ENCODE measurements at places on chromosomes 2 and 18.

DNA sequence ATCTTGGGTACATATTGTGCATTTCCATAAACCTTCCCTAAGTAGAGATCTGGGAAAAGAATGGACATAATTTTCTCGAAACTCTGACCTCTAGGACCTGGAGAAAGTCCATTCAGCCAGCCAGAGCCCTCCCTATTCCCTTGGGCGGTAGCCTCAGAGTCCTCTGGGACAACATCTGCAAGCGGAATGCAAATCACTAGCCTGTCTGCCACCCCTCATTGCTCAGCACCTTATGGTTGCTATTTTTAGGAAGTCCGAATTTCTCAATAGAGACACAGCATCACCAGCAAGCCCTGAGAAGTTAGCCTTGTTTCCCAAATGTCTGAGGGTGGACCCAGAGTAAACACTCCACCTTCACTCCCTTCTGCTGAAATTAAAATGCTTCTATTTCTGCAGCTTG lies 17.6 kb upstream of the CD28 start:
- DNase-seq = peak; percentile 35

DNA sequence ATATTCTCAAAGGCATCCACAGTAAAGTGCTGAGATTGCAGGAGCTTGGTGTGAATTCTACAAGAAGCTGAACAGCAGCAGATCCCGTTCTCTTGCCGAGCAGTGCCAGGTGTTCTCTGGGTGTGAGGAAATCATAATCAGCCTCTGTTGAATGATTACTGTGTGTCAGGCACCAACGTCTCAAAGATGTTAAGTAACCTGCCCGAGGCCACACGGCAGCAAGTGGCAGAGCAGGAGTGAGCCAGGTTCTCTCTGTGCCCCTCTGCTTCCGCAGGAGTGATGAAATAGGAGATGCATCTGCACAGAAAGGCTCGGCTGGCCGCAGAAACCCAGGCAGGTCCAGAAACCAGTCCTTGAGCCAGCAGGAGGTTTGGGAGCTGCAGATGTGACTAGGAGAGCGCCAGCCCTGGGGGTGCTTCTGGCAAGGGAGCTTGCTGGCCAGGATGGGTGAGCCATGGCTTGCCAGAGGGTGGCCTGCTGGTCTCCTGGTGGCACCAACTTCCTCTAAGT lies 68.4 kb downstream of the COPS7B start:
- DNase-seq = no peak

- DNase-seq = no peak
Measured at GRCh38 chr18:54033052-54033451, 191.4 kb downstream of the MBD2 start.

GRCh38 chr2:39484206-39484605 lies 47.1 kb upstream of the MAP4K3 start:
- DNase-seq = no peak

GRCh38 chr2:99776906-99777646 lies 287.3 kb upstream of the REV1 start:
- DNase-seq = no peak

- no peak for DNase-seq
Measured at GRCh38 chr2:65742977-65743376, 310.6 kb upstream of the SPRED2 start.

DNA sequence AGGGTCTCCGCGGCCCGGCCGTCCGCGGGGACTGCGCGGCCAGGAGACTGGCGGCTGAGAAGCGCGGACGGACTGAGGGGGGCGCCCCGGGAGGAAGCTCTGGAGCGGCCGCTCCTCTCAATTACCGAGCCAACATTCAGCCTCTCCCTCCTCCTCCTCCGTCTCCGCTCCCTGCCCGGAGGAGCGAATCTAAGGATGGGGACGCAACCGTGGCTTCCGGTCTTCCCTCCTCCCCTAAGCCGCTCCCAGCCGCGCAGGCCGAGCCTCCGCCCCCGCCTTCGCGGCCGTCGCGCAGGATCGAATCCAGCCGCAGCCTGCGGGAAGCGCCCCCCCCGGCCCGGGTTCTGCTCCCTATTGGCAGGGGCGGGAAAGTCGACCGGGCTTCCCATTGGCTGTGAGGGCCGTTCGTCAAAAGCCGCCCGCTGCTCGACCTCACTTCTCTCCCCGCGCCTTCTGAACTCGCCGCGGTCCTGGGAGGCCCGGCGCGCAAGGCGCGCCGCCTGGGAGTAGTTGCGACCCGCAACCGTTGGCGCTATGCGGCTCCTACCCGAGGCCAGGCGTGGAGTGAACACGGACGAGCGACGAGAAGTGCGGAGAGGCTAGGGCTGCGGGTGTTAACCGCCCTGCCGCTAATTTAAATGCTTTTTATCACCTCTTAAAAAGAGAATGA lies at the start of gene HNRNPLL:
HNRNPLL (minus strand) TSS at position 197 of the 670 bp plus-strand sequence. CDS start 302 bp downstream, outside the sequence.
- DNase-seq = peak; percentile 91

- DNase-seq = peak; percentile 14
Measured at GRCh38 chr2:41853427-41854191, 194.2 kb upstream of the PKDCC start.

- no peak for DNase-seq
Measured at GRCh38 chr2:25559148-25559547, 114.2 kb downstream of the DTNB start.

DNA sequence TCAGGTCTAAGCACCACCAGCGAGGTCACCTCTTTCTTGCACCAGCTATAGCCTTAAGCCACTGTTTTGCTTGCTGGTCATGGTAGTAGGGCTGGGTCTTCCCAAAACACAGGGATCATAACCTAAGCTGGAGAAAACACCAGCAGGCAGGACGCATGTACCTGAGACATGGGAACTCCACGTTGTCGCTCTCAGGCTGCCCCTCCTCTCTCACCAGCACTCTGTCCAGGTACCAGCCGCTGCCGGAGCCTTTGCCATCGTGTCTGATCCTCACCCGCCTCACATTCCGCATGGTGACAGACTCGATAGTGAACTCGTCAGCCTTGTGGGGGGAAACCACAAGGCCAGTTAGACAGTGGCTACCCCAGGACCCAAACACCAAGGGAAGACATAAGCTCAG lies 79.5 kb downstream of the LOXHD1 start:
- DNase-seq = no peak

- peak; percentile 69 for DNase-seq
Measured at GRCh38 chr2:68287580-68288441, 31.9 kb downstream of the CNRIP1 start.

- no peak for DNase-seq
Measured at GRCh38 chr2:46193356-46193755, 103.9 kb upstream of the EPAS1 start.

- DNase-seq = no peak
Measured at GRCh38 chr2:128379021-128380015, 60.6 kb upstream of the HS6ST1 start.

DNA sequence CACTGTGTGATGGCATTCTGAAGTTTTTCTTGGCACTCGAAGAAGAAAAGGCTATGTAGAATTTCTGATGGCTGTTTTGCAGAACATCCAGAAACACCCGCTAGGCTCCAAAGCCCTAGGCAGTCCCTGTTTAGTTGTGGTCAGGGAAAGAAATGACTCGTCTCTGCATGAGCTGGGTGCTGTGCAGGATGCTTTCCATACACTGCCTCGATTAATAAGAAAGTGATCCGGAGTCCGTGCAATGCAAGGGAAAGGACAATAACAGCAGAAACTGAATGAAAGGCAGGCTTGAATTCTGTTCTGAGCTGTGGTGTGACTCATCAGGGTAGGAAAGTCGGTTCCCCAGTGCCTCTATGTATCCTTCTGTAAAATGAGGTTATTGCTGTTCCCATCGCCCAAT lies 18.7 kb downstream of the MAPRE3 start:
- no peak for DNase-seq

GRCh38 chr2:17538844-17539554 lies 1.5 kb upstream of the VSNL1 start:
- DNase-seq = no peak

DNA sequence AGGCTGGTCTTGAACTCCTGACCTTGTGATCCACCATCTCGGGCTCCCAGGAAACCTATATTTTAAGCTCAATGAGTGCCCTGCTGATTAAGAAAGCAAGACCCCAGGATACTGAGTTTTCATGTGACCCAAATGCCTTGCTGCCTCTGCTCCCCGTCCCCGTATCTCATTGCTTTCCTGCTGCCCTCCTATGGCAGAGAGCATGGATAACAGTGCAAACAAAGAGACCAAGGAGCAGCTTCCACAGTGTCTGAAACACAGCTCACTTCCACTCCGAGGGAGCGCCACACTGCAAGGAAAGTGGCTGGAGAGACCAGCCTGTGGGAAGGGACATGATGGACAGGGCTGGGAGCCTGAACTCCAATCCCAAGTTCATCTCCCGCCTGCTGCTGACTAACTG lies 246.8 kb downstream of the TMEM182 start:
- DNase-seq = no peak

DNA sequence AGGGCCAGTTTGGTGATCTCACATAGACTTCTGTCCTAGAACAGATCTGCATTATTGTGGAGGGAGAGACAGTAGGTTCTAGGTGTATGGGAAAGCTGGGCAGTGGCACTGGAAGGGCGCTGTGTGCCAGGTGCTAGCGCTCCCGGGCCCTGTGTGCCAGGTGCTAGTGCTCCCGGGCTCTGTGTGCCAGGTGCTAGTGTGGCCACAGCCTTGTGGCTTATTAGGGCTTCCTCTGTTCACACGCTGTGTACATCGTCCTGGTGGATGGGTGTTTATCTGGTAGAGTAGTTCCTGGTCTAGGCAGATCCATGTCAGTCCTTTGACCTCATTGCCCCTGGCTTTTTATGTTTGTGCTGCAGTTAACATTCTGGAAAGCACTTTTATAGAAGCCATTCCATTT lies 263.4 kb downstream of the AGAP1 start:
- DNase-seq = no peak

- DNase-seq = peak; percentile 72
Measured at GRCh38 chr2:26764078-26764887, at the start of gene SLC35F6. TSS of gene SLC35F6 (plus strand) at chr2:26764284. CDS start at chr2:26764350, 66 bp downstream.

GRCh38 chr2:34368304-34368703 lies 769.2 kb upstream of the FAM98A start:
- DNase-seq = no peak

- DNase-seq = no peak
Measured at GRCh38 chr18:71075147-71075546, 786.3 kb downstream of the SOCS6 start.

DNA sequence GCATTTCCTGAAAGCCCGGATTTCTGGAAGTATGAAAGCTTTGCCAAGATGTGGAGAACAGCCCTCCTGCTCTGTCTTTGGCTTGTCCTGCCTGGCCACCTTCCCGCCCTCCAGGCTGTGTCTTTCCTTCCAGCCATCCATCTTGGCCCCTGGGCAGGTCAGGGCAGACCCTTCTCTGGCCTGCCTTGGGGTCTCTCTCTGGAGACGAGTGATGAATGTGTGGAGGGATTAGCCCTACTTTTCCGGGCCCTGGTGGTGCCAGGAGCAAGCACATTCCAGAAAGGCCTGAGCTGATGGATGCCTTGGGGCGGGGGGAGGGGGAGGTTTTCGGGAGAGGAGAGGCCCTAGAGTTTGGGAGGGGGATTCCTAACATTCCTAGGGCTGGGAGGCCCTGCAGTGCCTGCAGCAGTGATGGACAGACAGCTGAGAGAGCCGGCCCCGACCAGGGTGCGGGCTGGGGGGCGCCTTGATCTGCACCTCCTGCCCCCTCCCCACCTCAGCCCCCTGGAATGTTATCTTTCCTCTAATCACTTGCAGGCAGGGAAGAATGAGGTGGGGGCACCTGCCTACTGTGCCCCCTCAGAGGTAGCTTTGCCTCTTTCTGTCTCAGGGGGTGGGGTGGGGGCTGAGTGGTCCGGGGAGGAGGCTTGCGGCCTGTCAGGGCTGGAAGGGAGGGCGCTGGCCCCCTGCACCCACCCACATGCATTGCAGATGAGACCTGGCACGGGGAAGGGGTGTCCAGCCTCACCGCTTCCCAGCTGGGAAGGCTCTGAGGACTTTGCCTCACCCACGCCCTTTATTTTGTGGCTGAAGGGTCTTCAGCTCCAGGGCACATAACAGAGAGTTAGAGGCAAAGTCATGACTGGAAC lies 156.2 kb downstream of the DDX1 start:
- no peak for DNase-seq

DNA sequence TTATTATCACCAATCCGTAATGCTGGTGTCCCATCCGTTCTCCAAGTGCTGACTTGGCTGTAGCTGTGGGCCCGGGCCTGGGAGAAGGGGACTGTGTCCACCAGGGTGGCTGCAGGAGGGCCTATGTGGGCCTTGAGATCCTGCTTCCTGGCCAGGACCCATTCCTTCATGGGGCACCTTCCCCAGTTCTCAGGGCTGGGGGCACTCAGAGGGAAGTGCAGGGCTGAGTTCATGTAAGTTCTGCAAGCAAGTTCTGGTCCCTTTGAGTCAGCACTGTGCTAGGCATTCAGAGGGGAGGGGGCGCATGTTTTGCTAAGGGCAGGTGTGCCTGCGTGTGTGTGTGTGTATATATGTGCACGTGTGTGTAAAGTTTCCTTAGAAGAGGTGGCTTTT lies 94.0 kb downstream of the GLI2 start:
- DNase-seq = no peak

DNA sequence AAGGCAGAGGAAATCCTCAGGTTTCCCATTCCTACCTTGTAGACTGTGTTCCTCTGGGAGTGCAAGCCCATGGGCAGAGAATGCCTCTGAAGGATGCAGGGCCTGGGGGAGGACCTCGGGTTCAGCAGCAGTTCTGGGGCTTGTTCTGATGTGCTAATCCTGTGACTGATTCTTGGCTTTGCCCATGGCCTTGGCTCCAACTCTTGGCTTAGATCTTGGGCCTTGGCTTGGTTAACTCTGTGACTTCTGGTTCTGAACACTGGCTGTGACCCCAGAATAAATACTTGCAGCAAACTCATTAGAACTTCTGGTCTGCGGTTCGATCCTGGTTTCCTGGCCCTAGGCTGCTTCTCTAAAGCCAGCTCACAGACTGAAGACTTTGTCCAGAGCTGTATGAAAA lies 366.9 kb upstream of the ZEB2 start:
- DNase-seq = no peak

GRCh38 chr2:230525682-230526081 lies 109.7 kb downstream of the SP100 start:
- DNase-seq = no peak

DNA sequence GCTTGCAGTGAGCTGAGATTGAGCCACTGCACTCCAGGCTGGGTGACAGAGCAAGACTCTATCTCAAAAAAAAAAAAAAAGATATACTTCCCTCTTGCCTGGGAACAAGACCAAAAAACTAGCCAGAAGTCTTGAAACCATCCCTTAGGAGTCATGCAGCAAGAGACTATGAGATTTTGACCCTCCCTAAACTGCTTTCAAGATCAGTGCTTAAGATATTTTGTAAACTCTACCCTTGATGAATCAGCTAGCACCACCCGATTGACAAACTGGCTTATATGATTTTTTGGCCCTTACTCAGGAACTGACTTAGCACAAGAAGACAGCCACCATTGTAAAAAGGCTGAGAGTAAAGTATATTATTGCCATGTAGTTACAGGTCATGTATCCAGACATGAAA lies 3.8 kb downstream of the SULT1C3 start:
- DNase-seq = no peak

GRCh38 chr2:36416370-36417165 lies 61.0 kb downstream of the CRIM1 start:
- DNase-seq = no peak

All from common myeloid progenitor, CD34-positive (primary cell).